ENCODE measurements at places on chromosomes 16 and 17.

DNA sequence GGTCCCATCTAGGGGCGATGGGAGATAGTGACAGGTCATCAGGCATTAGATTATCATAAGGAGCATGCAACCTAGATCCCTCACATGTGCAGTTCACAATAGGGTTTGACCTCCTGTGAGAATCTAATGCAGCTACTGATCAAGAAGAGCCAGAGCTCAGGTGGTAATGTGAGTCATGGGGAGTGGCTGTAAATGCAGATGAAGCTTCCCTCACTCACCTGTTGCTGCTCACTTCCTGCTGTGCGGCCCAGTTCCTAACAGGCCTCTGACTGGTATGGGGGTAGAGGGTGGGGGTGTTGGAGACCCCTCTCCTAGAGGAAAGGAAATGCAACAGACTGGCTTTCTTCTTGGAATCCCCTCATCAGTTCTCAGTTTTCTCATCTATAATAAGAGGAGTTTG lies 131.4 kb downstream of the CA10 start:
- DNase-seq, result no peak

DNA sequence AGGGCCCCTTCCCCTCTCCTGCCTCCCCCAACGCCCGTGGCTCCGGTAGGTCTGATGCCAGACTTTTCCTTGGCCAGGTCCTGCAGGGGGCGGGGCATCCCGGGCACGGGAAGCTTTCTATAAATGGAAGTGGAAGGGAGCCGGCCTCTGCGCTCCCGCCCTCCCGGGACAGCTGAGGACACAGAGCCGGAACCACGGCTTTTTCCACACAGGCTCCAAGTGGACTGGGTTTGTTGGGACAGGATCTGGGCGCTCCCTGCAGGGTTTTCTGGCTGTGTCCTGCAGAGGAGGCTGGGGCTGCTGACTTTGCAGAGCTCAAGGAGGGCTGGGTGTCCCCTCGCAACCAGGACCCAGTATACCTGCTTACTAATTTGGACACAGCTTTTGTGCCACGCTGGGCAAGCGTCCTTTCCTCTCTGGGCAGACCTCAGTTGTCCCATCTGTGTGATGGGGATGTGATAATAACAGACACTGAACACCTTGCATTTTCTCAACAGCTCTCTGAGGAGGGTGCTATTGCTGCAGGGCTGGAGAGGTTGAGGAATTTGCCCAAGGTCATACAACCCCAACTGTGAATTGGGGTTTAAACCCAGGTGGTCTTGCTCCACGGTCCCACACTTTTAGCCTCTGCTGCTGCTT lies 1.8 kb downstream of the TNS4 start:
- no peak for DNase-seq

- DNase-seq, result peak; percentile 14
Measured at GRCh38 chr16:29962344-29962994, 590 bp downstream of the TMEM219 start.

- no peak for DNase-seq
Measured at GRCh38 chr16:1992704-1993317, 3.0 kb downstream of the SYNGR3 start.

GRCh38 chr17:75032720-75033280 lies 14.0 kb downstream of the ATP5PD start:
- DNase-seq, result no peak

- DNase-seq, result no peak
Measured at GRCh38 chr16:85034591-85035433, 7.2 kb downstream of the KIAA0513 start.

GRCh38 chr16:20740007-20740883 lies 1.4 kb downstream of the THUMPD1 start:
- peak; percentile 11 for DNase-seq

GRCh38 chr17:50661795-50662391 lies 27.2 kb downstream of the ABCC3 start:
- DNase-seq, result no peak

GRCh38 chr17:44081681-44082080 lies 11.1 kb downstream of the G6PC3 start:
- no peak for DNase-seq

GRCh38 chr17:77316191-77316641 lies 175.4 kb downstream of the SEC14L1 start:
- DNase-seq, result no peak

DNA sequence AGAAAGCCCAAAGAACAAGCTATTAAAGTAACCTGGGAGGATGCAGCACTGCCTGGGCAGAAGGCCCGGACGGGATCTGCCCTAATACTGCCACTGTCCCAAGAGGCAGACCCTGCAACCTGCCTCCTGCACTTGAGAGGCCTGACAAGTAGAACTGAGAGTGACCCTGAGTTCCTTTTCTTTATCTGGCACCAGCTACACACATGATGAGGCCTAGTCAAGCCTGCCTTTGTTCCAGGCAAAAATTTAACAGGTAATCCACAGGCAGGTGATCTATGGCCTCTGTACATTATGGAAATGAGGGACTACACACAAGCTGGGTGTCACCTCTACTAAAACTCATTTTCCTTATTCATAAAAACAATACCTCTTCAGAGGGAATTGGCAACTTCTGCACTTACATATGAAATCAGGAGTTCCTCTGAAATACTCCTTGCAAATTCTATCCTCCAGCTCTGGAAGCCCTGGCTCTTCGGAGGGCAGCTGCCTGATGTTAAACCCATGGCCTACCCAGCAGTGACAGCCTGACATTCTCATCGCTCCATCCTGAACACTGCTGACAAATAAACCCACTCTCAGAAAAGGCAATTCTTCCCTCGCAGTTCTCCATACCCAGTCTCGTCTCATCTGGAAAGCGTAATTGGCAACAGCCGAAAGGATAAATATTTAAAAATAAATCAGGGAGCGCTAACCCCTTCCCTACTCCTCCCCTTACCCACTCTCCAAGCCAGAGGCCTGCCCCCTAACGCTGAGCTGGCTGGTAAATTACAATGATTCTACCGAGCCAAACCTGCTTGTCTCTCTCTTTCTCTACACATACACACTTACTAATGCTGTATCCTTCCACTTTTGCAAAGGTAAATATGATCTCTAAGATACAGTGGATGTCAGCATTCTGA lies 2.5 kb upstream of the ZFHX3 start:
- no peak for DNase-seq

- no peak for DNase-seq
Measured at GRCh38 chr17:82957469-82957795, 117.6 kb upstream of the ZNF750 start.

GRCh38 chr17:8173871-8174322 lies 2.3 kb downstream of the TMEM107 start:
- no peak for DNase-seq

Measured in Kasumi-1 (cell line).